ENCODE measurements at places on chromosomes 16 and 17.

DNA sequence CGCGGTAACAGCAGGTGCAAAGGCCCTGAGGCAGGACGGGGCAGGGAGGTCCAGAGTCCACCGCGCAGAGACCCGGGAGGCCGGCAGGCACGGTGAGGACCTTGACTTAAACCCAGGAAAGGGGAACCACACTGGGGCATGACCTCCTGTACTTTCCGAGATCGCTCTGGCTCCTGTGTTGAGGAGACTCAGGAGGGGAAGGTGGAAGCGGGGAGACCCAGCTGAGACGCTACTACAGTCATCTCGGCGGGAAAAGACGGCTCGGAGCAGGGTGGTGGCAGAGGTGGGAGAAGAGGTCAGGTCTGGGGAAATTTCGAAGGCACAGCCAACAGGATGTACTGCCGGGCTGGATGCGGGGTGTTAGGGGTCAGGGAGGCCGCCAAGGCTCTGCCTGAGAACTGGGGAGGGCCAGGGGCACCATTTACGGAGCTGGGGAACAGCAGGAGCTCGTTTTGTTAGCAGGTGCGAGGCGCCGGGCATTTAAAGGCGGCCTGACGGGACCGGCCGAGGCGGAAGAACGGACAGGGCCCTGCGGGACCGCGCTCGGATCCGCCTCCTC, 22.3 kb downstream of the NPTX1 start:
- DNase-seq, result no peak

DNA sequence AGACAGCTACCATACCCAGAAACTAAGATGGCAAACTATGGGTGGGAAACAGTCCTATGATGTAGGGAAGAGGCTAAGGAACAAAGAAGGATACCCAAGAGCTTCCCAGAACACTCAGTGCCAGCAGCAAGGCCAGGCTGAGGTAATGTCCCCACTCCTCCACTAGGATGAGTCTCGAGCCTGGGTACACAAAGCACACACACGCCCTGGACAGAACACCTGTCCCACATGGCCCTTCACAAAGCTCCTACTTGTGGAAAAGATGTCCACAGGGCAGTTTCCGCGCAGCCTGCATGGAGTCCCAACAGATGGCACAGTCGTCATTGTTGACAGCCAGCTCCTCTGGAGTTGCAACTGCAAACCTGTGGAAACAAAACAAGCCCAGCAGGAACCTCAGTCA, 23.9 kb downstream of the AMFR start:
- no peak for DNase-seq

- DNase-seq, result no peak
These were observed 170.5 kb downstream of the TANC2 start for GRCh38 chr17:63136369-63137012.

GRCh38 chr17:17835415-17836249, 1.2 kb downstream of the SREBF1 start:
- DNase-seq, result no peak

GRCh38 chr17:77385750-77386501, 245.2 kb downstream of the SEC14L1 start:
- no peak for DNase-seq

GRCh38 chr16:20866801-20867200, 33.4 kb downstream of the DCUN1D3 start:
- DNase-seq, result no peak

DNA sequence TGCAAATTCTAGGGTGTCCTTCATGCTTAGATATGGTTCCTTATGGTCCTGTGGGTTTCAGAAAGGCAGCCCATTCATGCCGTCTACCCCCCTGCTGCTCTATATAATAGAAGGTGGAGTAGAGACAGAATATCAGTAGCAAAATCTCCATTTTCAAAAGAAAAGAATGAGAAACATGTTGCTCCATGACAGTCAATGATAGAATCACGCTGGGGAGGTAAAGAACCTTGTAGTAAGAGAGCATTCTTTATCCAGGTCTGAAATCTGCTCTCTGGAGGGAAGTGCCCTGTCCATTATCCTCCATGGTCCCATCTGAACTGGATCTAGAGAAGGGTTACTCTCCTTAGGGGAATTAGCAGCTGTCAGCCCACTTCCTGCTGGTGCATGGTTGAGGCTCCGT, 272.8 kb downstream of the WWOX start:
- DNase-seq, result no peak

- DNase-seq, result peak; percentile 19
These were observed 40.2 kb downstream of the C17orf67 start for GRCh38 chr17:56793531-56793930.

- DNase-seq, result no peak
These were observed 59.5 kb upstream of the RBL2 start for GRCh38 chr16:53374800-53375199.

DNA sequence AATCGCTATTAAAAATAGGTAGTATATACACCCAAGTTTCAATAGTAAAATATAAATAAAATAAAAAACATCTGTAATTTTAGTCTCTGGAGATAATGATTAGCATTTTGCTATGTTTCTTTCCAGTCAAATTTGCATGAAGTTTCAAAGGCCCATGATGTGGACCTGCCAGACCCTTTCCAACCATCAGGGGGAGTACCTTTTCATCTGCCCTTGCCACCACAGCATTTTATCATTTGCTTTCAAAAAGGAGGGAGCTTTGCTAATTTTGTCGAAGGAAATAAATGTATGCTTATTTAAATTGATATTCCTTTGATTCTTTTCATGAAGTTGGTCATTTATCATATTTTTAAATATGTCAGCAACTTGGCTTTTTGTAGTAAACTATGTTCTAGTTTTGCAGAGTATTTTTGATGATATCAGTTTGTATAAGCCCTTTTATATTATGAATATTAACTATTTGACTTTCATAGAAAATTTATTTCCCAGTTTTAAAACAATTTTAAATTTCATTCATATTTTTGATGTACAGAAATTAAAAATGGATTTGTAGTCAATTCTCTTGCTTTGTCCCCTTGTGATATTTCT, 115.2 kb upstream of the NETO2 start:
- DNase-seq, result peak; percentile 10

- DNase-seq, result no peak
These were observed 167.9 kb upstream of the MAF start for GRCh38 chr16:79768276-79768970.

Measured in AG10803 (cell line).